ENCODE measurements at places on chromosomes 7 and 10.

- DNase-seq: no peak
Measured at GRCh38 chr10:64454962-64455361, 933.8 kb downstream of the REEP3 start.

DNA sequence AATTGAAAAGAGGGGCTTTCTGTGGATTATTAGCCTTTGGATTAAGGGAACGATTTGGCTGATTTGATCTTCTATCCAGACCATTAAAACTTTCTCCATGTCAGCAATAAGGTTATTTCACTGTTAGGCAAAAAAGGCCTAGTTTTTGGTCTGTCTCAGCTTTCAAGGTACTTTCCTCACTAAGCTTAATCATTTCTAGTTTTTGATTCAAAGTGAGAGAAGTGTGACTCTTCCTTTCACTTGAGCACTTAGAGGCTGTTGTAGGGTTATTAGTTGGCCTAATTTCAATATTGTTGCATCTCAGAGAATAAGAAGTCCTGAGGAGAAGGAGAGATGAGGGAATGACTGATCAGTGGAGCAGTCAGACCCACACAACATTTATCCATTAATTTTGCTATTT is 596.0 kb upstream of the TPK1 start:
- DNase-seq: no peak

DNA sequence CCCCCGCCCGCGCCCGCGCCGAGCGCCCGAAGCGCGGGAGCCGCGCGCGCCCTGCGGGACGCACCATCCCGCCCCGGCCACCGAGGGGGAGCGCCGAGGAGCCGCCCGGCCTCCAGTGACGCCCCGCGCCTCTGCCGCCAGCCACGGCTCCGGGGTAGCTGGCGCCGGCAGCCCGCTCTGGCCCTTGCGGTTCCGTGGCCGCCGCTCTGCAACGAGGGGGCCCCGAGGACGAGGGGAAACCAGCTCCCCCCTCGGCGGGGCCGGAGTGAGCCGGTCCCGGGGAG is at the start of gene PAXIP1:
Gene PAXIP1 (minus strand): TSS at position 33 of the 284 bp plus-strand sequence. CDS start 195 bp downstream, outside the sequence.
- peak; percentile 86 for DNase-seq

- no peak for DNase-seq
Measured at GRCh38 chr10:70334526-70335245, 47.7 kb downstream of the LRRC20 start.

DNA sequence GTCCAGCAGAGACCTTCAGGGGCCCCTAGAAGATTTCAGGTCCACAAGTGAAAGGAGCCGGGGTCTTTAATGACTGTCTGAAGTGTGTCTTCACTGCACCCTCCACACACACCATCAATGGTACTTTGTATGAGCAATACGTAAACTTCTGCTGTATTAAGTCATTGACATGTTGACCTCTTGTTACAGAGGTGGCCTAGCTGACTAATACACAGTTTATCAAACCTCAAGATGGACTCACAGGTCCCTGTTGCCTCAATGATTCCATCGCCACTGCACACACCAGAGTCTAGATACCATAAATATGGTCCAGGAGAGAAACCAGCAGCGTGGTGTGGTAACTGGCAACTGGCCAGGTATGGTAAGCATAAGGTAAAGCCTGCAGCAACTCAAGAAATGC is 19.5 kb downstream of the KCNMA1 start:
- DNase-seq: no peak

GRCh38 chr7:10706875-10707493 is 266.7 kb upstream of the PHF14 start:
- no peak for DNase-seq

GRCh38 chr7:144820552-144820951 is 15.3 kb downstream of the TPK1 start:
- no peak for DNase-seq

DNA sequence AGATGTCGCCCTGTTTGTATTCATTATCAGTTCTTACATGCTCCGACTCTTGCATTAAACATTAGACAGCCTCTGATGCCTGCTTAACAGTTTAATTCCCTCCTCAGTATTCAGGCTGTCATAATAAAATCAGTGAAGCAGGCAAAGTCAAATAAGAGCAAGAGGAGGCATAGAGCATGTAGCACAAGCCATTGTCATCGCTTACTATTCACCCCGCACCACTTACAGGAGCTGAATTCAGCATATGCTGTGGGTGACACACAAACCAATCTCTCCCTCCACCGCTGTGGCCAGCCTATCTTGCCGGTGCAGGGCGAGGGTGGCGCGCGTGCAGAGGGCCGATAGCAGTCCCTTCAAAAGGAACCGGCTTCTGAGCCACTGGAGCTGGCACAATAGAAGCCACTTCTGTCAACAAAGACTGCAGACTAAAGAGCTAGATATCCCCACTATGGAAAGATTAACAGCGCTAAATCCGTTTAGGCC is 433.2 kb upstream of the MGMT start:
- DNase-seq: no peak

DNA sequence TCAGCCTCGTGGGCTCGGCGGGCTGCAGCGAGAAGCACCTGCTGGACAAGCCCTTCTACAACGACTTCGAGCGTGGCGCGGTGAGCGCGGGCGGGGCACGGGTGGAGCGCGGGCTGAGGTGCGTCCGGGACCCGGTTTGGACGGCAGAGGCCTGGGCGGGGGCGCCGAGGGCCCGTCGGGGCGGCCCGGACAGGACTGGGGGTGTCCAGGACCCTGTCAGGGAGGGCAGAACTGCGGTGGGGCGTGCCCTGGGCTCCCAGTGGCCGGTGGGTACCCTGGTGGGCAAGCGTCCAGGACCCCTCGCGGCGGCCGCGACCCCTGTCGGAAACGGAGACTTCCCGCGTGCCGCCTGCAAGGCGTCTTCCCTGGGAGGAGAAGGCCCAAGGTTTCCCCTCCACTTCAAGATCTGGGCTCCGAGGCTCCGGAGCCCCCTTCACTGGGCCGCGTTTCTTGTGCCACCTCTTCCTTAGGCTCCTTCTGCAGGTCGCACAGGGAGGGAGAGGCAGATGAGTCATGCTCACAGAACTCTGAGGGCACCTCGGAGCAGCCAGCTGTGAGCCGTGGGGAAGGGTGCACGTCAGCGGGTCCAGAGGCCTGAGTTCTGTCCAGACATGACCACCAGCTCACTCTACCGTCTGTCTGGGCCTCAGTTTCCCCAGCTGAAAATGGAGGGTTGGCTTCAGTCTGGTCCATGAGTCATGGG is 485 bp downstream of the ALOX5 start:
- DNase-seq: no peak

- no peak for DNase-seq
Measured at GRCh38 chr7:45644237-45644636, 70.1 kb downstream of the ADCY1 start.

- DNase-seq: peak; percentile 74
Measured at GRCh38 chr7:1059200-1060091, 15.1 kb downstream of the GPR146 start.

GRCh38 chr10:32104181-32104580 is 48.0 kb upstream of the KIF5B start:
- DNase-seq: no peak

DNA sequence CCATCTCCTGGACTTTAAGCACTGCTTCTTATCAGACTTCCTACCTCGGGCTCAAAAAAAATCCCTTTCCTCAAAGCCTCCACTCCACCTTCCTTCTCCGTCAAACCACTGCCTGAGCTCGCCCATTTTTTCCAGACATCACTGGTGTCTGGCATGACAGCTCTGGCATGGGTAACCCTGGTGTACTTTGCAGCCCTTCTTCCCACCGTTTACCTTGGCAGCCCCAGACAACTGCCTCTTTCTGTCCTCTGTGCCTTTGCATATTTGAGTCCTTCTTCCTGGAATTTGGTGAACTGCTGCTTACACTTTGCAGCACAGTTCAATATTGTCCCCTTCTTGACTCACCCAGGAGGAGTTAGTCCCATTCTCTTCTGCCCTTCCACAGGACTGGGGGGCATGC is 144.6 kb upstream of the TBX20 start:
- DNase-seq: no peak

DNA sequence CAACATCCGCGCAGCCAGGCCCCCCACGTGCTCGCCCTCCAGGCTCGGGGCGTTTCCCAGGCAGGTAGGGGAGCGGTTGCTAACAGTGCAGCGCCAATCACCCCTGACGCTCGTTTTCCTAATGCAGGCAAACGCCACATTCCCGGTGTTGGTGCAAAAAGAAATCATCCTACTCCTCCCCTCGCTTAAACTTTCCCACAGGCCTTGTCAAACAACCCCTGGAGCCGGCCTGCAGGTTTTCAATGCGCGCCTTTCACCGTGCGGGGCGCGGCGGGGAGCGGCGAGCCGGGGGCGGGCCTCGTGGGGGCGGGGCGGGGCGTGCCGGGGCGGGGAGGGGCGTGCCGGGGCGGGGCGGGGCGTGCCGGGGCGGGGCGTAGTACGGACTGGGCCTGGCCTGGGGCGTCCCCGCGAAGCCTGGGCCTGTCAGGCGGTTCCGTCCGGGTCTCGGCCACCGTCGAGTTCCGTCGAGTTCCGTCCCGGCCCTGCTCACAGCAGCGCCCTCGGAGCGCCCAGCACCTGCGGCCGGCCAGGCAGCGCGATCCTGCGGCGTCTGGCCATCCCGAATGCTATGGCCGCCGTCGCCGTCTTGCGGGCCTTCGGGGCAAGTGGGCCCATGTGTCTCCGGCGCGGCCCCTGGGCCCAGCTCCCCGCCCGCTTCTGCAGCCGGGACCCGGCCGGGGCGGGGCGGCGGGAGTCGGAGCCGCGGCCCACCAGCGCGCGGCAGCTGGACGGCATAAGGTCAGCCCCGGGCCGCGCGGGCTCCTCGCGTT is at the start of gene ECHDC3:
Gene ECHDC3 (plus strand): TSS at position 374 of the 770 bp plus-strand sequence. CDS start 195 bp downstream, at position 569.
- no peak for DNase-seq

Measured in HEK293T (cell line).